ENCODE measurements at places on chromosomes 16 and 17.

- no peak for DNase-seq
Observed at GRCh38 chr16:53745753-53746266, 41.9 kb downstream of the FTO start.

- no peak for DNase-seq
Observed at GRCh38 chr17:80380555-80381002, 34.4 kb upstream of the ENDOV start.

GRCh38 chr16:4682084-4682591, 11.2 kb upstream of the NUDT16L1 start:
- no peak for DNase-seq

DNA sequence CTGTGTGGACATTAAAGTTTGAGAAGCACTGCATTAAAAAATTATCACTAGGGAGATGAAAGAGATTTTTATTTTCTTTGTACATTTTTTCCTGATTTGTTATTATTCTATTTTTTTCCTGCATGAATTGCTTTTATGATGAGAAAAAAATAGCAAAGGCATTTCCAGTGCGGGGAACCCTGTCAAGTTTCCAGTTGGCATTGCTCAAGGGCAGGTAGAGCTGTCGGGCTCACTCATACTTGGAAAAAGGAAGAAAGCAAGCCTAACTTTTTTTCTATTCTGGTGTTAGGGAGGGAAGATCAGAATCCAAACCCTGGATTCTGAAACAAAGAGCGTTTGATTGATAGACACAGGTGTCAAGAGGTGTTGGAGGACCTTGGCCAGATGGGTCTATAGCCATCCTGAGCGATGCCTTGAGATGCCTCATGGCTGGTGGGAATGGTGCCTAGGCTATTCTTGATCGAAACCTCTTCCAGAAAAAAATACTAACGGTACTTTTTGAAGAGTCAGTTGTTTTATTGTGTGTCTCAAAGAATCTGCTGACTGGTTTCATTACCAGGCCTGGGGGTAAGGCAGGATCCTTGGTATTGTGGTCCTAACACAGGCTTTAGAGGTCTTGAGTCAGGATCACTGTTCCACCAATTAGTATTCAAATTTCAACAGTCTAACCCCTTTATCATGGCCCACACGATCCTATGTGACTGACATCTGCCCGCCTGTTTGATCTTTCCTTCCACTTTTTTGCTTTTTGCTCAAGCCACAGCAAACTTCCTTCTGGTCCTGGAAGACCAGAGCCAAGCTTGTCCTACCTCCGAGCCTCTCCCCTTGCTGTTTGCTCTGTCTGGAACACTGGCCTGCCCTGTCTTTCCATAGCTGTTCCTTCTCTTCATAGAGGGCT, 20.1 kb downstream of the SNX29 start:
- no peak for DNase-seq

DNA sequence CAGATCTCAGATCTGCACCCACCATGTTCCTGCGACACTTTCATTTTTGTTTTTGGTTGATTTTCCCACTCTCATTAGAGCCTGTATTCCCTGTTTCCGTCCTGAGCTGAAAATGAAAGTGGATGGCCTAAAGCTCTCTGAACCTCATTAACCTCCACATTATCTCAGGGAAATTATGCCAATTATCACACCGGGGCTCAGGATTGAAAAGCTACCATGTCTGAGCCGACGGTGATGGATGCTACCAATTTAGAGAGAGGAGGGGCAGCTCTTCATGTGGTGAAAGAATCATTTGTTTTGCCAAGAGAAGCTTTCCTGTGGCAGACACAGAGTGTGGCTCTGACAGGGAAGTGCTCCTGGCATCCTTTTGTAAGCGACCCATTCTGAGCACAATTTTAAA, 410.4 kb upstream of the CDH11 start:
- DNase-seq, result no peak

DNA sequence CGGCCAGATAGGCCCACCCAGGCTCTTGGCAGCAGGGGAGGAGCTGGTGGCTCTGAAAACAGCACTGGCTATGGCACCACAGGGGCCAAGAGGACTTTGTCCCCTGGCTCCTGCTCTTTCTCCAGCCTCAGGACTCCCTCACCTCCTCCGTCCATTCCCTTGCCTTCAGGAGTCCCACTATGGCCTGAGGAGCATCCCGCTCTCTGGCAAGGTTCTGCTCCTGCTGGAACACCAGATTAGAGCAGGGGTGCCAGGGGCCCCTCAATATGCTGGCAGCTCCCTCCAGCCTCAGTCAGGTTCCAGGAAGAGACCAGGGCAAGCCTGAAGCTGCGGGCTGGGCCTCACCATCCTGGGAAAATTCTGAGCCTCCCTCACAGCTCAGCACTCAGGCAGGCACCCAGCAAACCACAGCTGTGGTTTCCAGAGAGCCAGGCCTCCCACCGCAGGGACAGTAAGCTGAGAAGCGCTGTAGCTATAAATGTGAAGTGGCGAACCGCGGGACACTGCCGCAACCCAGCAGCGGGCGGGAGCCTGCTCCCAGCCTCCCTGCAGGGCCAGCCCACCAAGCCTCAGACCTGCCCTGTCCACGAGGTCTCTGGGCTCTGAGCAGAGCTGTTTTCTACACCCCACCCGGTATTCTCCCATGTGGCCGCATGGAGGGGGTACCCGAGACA, 25.7 kb downstream of the C17orf100 start:
- DNase-seq, result no peak

DNA sequence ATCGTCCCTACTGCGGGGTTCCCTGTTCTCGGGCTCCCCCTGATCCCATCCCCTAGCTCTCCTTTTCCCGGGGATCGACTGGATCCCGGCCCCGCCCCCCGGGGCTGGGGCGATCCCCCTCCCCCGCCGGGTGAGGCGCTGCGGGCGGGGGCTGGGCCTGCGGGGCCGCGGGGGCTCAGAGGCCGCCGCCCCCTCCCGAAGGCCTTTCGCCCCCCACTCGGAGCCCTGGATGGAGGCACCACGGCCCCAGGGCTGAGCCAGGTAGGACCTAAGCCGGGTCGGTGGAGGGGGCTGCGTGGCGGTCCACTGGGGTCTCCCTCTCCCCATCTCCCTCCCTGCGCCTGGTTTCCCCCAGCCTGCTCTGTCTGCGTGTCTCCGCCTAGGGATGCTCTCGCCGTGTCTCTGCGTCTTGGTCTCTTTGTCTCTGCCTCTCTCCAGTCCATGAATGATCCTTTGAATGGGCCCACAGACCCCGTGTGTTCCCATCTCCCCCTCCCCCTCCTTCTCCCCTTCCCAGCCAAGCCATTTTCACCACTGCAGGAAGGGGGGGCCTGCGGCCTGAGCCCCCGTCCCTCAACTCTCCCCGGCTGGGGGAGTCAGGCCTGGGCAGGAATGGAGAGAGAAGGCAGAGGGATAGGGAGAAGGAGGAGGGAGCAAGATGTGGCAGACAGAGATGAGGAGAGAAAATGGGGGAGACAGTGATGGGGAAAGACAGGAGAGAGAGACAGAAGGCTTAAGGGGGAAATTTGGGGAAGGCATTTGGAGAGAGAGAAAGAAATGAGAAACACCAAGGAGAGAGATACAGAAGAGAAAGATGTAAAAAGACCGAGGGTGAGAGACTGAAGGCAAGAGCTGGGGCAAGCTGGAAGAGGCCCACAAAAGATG, 1.7 kb upstream of the TMEM256 start:
- DNase-seq, result no peak

GRCh38 chr16:56793492-56793891, 63.6 kb downstream of the NUP93 start:
- no peak for DNase-seq

DNA sequence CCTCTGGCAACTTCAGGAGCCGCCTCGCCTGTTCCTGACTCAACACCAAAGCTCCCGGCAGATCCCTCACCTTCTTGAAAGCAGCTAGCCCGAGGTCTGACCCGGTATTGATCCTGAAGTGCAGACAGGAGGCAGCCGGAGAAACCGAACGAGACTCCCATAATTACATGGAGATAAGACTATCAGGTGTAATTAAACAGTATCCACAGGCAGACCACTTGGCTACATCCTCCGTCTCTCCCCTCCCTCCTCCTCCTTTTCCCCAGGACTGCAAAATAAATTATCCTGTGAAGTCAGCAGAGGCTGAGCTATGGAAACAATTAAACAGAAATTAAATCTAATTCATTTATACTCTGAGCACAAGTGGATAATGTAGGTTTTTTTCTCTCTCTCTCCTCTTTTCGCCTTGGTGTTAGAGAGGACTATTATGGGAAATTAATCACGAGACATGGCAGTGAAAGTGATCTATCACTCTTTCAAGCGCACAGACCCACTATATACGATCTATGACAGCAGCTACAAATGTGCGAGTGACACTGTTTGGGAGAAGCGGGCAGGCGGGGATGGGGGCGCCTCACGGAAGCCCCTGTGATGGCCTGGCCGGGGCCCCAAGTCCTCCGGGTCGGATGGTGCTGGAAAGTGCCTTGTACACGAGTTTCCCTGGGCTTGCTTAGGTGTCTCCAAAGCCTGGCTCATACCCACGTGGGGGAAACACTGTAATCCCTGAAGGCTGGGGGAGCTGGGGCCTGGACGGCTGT, 92.8 kb downstream of the RBFOX3 start:
- no peak for DNase-seq

- DNase-seq, result no peak
Observed at GRCh38 chr16:11307639-11308492, 26.7 kb upstream of the PRM1 start.

DNA sequence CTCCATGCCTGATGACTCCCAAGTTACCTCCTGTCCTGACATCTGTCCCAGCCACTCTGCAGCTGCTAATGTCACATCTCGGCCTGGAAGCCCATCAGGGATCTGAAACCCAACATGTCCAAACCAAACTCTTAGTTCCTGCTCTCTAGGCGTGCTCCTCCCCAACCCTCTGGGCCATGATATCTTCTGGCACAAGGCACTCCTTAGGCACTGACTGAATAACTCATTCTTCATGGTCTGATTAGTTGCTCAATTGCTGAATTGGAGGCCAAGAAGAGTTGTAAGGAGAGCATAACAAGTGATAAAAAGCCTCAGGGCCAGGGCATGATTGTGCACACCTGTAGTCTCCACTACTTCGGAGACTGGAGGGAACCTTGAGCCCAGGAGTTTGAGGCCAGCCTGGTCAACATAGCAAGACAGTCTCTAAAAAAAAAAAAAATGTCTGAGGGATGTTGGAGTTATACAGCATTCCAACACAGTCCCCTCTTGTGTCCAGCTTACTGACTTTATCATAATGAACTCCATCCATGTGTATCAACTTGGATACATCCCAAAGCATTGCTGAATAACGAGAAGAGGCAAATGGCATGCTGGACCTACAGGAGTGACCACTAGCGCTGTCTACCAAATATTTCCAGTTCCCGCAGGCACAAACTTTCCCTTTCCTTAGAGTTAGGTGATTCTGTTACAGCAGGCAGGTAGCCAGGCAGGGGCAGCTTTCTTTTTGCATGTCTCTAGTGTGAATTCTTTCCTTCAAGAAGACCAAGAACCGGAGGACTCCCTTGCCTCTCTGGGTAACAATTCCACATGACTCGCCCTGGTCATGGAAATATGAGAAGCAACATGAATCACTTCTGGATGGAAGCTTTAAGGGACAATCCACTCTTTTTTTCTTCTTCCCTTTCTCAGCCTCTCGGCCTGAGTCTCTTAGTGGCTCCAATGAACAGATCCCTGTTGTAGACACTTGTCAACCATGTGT, 18.1 kb upstream of the SHCBP1 start:
- DNase-seq, result no peak

Measured in stimulated activated naive CD4-positive, alpha-beta T cell (primary cell).